ENCODE measurements at places on chromosomes 11 and 22.
A peak's percentile ranks its signal among the peaks of the same experiment; 100 is the strongest.

DNA sequence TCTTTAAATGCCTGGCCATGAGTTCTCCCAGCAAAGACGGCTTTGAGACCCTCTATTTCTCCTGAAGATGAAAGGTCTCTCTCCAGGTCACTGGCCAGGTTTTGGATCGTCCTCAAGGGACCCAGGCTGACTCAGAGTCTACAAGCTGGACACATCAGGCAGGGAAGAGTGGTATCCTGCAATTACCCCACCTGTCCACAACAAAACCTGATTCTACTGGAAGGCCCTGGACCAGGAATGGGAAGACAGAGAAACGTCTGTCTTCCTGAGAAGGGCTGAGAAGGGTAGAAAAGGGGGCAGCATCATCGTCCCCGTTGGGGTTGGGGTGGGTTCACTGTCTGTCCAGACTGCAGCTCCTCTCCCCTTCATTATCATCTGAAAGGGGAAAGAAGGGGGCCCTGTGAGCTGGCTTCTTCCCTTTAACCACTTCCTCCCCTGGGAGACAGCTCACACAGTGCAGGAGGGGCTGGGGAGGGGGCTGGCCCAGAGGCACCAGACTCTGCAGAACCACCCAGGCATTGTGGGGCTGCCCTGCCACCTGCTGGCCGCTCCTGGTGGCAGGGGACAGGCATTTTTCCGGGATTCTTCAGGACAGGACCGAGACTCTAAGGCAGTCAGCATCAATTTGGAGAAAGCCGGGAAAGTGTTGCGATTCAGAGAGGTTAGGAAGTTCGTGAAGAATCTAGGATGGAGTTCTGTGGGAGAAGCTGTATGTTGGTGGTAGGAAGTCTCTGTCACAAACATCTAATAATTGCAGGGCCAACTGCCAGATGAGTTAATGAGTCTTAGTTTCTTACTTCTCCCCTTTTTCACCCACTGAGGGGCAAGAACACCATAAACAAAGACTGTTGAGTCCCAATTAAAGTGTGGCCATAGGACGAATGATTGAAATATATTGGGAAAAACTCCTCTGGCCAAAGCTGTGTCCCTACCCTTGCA lies 57.6 kb downstream of the SYN3 start:
- no peak for DNase-seq

DNA sequence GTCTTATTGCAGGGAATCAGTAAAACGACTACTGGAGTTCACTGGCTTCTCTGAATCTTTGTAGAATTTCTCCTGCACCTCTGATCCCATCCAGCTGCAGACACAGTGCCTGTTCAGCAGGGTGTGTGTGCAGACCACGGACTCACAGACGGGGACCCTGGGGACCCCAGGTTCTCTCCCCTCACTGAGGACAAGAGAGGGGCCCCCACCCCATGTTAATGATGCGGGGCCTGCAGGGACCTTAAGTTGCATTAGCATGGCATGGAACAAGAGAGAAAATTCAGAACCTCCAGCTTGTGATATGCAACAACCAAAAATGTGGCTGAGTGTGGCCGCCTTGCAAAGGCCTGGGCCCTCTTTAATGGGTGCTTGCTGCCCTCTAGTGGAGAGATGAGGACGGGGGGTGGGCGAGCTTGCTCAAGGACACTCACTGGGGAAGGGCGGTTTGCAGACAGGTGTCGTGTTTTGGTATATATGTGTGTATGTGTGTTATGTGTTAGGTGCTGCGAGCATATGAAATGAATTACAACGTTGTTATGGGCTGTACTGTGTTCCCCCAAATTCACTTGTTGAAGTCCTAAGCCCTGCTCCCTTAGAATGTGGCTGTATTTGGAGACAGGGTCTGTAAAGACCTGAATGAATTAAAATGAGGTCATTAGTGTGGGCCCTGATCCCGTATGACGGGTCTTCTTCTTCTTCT lies 84.4 kb upstream of the SEPTIN5 start:
- DNase-seq = peak; percentile 81

- no peak for DNase-seq
These were observed 126.3 kb downstream of the ADAMTS15 start for GRCh38 chr11:130574740-130575139.

DNA sequence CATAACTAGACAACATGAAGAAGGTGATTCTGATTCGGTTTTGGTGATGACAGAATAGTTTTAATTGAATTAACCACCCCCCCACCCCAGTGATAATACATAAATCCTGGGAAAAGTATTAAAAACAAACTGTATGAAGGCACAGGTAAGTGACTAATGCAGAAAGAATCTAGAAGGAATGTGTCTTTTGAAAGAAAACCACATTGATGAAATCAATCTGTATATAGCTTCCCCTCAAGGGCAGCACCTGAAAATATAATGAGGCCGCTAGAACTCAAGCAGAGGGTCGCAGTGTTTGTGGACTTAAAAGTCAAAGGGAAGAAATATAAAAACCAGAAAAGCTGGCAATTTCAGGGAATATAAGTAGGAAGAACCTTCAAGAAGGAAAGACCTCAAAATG lies 580.5 kb upstream of the CHORDC1 start:
- no peak for DNase-seq

GRCh38 chr11:67278135-67278938 lies 10.8 kb upstream of the ANKRD13D start:
- no peak for DNase-seq

GRCh38 chr22:39383841-39384625 lies 15.5 kb upstream of the TAB1 start:
- no peak for DNase-seq

DNA sequence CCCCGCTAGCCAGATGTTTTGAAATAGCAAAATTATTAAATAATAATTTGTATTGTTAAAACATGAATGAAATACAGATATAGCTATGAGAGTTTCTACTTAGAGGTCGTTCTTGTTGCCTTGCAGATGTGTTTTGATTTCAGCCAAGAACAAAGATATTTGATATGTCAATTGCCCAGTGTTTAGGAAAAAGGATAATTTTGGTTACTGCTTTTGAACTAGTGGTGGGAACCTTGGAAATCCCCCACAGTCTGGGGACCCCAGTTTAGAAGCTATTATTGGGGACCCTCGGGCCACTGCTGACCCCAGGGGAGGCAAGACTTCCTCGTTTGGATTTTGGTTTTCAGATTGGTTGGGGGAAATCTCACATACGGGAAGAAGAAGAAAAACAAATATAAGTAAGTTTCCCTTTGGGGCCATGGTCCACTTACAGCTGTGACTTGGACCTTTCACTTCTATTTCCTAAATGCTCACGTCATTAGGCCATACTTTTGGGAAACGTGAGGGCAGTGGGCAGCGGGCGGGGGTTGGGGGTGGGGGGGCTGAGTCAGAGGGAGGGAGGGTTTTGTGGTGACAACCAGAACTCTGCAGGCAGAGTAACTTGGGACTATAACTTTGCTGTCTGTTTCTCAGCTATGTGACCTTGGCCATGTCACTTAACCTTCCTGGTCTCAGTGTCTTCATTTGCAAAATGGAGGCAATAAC lies 37.0 kb downstream of the LDLRAD3 start:
- DNase-seq = no peak

DNA sequence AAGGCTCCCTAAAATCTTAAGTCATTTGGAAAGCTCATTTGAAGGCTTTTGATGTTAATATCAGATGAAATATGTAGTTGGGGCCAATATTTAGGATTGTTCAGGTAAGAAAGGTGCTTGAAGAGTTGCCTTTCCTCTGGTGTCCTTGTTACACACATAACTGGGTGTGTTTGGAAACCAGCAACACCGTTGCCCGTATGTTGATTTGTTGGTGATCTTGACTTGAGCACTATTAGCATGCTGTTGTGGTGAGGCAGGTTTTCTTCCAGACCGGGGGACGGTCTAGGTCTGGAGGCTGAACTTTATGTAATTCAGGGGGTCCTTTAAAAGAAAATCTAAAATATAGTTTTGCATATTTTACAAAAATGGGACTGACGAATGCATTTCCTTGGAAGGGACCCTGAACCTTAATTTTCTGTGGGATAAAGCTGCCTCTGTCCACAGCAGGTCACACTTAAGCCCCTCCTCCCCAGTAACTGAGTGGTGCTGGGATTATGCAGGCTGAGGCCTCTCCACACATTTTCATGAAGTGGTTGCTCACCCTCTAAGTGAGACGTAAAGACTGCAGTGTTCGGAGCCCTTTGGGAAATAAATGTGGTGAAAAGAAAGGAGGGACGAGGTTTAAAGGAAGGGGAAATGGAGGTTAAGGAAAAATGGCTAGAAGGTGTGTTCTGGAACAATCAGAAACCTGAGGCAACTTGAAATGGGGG lies 1.8 kb downstream of the YWHAH start:
- no peak for DNase-seq

DNA sequence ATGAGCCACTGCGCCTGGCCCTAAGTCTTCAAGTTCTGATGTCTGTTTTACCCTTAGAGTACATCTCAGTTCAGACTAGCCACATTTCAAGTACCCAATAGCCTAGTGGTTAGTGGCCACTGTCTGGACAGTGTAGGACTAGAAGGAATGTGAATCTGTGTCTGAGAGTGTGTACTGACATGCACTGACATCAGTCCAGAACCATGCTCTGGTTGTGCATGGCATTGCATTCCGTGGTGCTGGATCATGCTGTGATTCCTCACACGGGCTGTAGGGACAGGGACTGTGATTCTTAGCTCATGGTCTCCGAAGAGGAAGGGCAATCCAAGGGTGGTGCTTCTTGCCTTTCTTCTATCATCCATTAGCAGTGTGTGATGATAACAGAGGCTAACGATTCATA lies 41.1 kb downstream of the AMOTL1 start:
- DNase-seq = no peak

DNA sequence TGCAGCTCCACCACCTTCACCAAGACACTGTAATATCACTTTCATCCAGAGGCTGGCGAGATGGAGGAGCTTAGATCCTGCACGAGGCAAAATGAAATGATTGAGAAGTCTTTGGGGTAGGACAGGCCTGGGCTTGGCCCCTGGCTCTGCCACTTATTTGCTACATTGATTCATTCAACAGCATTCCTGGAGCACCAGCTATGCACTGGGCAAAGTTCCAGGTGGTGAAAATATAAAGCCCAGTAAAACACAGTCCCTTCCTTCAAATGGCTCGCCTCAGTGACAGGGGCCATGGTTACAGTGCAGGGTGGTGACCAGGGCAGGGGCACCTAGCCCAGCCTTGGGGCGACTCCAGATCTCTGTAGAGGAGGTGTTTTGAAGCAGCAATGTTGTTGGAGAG lies 19.7 kb downstream of the ALX4 start:
- no peak for DNase-seq

- no peak for DNase-seq
These were observed 48.7 kb upstream of the CADM1 start for GRCh38 chr11:115552773-115553438.

DNA sequence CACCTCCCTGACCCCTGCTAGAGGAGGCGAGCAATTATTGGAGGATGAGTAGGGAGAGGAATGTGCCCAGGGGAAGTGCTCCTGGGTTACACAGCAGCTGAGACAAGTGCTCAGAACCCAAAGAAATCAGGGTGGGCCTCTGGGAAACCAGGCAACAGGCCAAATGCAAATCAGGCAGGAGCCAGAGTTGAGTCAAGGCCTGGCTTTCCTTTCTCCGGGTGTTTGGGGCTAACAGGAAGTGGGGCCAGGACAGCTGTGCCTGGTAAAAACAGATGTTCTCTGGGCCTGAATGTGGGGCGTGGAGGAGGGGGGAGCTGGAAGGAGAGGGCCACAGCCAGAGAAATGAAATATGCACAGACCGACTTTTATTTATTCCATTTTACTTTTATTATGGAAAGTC lies 22.0 kb downstream of the MFNG start:
- no peak for DNase-seq

GRCh38 chr22:37199760-37200108 lies 11.7 kb upstream of the C1QTNF6 start:
- no peak for DNase-seq

DNA sequence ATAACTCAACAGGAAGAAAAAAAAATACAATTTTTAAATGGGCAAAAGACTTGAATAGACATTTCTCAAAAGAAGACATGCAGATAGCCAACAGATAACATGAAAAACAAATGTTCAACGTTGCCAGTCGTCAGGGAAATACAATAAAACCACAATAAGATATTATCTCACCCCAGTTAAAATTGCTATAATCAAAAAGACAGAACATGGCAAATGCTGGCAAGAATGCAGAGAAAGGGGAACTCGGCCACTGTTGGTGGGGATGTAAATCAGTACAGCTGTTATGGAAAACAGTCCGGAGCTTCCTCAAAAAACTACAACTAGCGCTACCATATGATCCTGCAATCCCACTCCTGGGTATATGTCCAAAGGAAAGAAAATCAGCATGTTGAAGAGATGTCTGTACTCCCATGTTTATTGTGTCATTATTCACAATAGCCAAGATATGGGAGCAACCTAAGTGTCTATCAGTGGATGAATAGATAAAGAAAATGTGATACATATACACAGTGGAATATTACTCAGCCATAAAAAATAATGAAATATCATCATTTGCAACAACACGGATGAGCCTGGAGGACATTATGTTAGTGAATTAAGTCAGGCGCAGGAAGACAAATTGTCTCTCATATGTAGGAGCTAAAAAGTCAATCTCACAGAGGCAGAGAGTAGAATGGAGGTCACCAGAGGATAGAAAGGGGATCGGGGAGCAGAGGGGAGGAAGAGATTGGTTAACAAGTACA lies 12.2 kb upstream of the CYTH4 start:
- DNase-seq = no peak

DNA sequence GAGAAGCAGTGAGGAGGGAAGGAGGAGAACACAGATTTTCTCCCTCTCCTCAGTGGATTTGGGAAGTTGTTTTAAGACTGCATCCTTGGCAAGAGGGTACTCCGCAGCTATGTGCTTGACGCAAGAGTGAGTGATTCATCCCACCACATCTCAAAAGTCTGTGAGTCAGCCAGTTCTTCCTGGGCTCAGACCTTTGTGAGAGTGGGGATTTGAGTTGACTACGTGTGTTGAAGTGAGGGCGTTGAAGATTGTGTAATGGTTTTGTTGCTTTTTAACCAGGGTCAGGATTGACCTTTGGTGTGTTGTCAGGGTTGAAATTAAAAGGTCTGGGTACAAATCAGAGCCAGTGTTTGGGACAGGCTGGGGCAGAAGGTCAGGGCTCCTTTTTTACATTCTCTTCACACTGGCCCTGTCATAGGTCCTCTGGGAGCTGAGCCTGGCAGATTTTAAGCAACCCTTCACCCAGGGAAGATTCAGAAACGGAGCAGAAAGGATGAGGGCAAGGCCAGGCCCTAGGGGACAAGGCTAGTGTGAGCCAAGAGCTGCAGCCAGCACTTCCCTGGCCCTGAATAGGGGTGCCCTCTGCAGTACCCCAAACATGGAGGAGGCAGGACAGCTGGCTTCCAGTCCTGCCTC lies 4.2 kb upstream of the C11orf86 start:
- DNase-seq = no peak

DNA sequence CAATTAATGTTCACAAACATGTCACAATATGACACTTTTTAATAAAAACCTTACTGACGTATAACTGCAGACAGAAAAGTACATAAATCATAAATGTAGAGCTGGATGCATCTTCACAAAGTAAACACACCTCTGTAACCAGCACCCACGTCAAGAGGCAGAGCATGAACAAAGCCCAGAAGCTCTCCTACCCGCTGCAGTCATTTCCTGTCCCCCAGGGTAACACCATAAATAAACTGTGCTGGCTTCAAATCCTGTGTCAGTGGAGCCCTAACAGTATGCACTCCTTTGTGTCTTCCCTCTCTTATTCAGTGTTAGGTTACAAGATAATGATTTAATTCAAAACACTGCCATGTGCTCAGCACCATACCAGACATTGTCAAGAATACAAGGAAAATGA lies 5.7 kb downstream of the SYT13 start:
- DNase-seq = no peak

- DNase-seq = no peak
These were observed 780.9 kb downstream of the BRD1 start for GRCh38 chr22:49046546-49047361.

Data from activated CD4-positive, CD25-positive, alpha-beta regulatory T cell treated with anti-CD3 and anti-CD28 coated beads, Interleukin-2, amount 50 U/mL, for 16 hours (primary cell).